ENCODE measurements at places on chromosomes 5 and 9. TPM values are rescaled to one million over a fixed set of nuclear protein-coding genes. Genes with fewer than 3 reads are reported as not detected.

The SLC34A3 gene
- 7.8 TPM for polyA plus RNA-seq

The AGXT2 gene
- polyA plus RNA-seq, result 51.2 TPM

The COL15A1 gene
- 35.2 TPM for polyA plus RNA-seq

The PCDHGA9 gene
- polyA plus RNA-seq, result 6.5 TPM

The PCDHB8 gene
- polyA plus RNA-seq, result 3.9 TPM

- no peak for DNase-seq
Measured at GRCh38 chr5:52853650-52854049, 65.9 kb downstream of the ITGA1 start.

GRCh38 chr9:15622318-15622971, 69.6 kb downstream of the CCDC171 start:
- no peak for DNase-seq

DNA sequence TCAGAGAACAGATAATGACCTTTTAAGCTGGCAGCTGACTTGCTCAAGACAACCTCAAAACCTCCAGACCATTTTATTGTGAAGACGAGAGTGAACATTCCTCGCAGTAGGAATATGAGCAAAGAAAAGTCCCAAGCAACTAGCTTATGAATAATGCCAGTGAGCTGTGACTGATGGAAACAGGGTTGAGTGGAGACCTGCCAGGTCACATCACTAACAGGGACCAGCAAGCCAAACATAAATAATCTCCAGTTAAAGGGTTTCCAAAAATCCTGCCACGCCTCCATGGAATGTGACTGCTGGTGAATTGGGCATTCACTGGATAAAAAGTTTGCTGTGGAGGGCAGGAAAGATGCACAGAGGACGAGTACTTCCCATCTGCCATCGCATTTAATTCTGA, 185.4 kb downstream of the CRB2 start:
- no peak for DNase-seq

DNA sequence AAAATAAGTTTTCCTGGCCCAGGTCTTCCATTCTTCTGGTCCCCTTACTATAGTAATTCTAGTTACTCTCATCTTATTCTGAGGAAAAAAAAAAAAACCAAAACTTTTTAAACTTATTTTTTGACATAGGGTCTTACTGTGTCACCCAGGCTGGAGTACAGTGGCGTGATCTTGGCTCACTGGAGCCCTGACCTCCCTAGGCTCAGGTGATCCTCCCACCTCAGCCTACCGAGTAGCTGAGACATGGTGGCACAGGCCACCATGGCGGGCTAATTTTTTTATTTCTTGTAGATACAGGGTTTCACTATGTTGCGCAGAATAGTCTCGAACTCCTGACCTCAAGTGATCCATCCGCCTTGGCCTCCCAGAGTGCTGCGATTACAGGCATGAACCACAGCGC, 38.4 kb downstream of the SNAPC3 start:
- DNase-seq, result no peak

DNA sequence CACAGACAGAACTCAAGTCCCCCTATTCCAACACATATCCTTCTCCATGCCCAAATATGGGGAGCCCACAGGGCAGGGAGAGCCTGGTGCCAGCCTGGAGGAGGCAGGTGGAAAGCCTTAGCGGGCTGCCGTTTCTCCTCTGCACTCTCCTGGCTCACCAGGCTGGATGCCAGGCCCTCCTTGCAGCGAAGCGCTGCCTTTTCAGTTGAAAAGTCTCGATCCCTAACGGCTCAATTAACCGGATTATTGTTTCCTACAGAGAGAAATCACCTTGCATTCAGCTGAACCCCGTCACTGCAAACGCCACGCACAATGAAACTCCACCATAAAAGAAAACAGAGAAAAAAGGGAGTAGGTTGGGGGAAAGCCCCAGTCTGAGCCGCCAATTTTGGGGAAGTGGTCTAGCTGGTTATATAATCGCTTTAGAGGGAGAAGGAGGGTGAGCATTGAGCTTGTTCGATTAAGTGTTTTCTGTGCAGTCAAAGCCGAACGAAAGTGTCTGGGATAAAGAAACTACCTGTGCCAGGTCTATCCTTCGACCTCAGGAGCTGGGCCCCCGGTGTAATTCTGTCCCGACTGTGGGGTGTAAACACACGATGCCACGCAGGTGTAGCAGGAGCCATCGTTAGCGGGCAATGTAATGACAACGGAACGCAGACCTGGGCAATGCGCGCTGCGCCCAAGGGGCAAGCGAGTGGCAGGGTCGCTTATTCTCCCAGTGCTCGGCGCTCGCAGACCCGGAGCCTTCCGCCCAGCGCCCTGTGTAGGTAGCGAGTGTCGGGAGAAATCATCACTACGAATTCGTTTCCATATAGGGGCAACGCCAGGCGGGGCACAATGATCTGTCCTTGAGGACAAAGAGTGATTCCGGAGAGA, 3.8 kb downstream of the BARHL1 start:
- DNase-seq, result no peak

GRCh38 chr5:180380856-180381255, 27.7 kb upstream of the GFPT2 start:
- no peak for DNase-seq

DNA sequence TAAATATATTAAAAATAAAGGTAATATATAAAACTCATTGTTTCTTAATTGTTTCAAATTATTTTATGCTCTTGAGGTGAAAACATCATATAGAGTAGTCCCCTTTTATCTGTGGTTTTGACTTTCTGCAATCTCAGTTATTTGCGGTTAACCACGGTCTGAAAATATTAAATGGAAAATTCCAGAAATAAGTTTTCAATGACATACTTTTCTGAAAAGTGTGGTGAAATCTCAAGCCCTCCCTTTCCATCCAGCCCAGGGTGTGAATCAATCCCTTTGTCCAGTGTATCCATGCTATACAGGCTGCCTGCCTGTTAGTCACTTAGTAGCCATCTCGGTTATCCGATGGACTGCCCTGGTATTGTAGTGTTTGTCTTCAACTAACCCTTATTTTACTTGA, 546.7 kb upstream of the DMAC1 start:
- DNase-seq, result no peak

GRCh38 chr5:178240341-178240741, 7.7 kb upstream of the PHYKPL start:
- DNase-seq, result no peak
